Hair follicle dermal papilla cell (primary cell): ENCODE measurements at places on chromosomes 5 and 9. TPM values are rescaled to one million over a fixed set of nuclear protein-coding genes. Genes with fewer than 3 reads are reported as not detected.

HTR1A gene
- not detected in 2 replicates for total RNA-seq

PAPPA gene
- 165 and 230 TPM in 2 replicates for total RNA-seq

SCGB3A2 gene
- not detected in 2 replicates for total RNA-seq

PLAC8L1 gene
- not detected in 2 replicates for total RNA-seq

PDE6A gene
- total RNA-seq, result not detected in 2 replicates

CCNI2 gene
- not detected in 2 replicates for total RNA-seq

ATG10 gene
- total RNA-seq, result 4.7 and 5.5 TPM in 2 replicates

CCDC171 gene
- 2.4 and 3.9 TPM in 2 replicates for total RNA-seq

PAEP gene
- not detected in 2 replicates for total RNA-seq

RMRP gene
- 68,660 and 79,842 TPM in 2 replicates for total RNA-seq

RGS7BP gene
- total RNA-seq, result under 0.01 TPM in 1 of 2 replicates, not detected in the other

ARL14EPL gene
- 0.32 TPM in 1 of 2 replicates, not detected in the other for total RNA-seq

PCDHB13 gene
- 1.2 and 1.3 TPM in 2 replicates for total RNA-seq

SLCO6A1 gene
- total RNA-seq, result not detected in 2 replicates

CCDC180 gene
- 3.6 and 5.7 TPM in 2 replicates for total RNA-seq

SV2C gene
- total RNA-seq, result not detected in 2 replicates

GADD45G gene
- total RNA-seq, result 0.61 and 0.81 TPM in 2 replicates

PGGT1B gene
- 13.1 and 21.1 TPM in 2 replicates for total RNA-seq

GRIA1 gene
- 12.3 and 33.9 TPM in 2 replicates for total RNA-seq

IFNK gene
- not detected in 2 replicates for total RNA-seq

PTGES gene
- total RNA-seq, result 29.9 and 40.4 TPM in 2 replicates

GNA14 gene
- total RNA-seq, result 0.97 and 3.4 TPM in 2 replicates

SLC1A1 gene
- 5.4 and 8.3 TPM in 2 replicates for total RNA-seq

ZNF346 gene
- total RNA-seq, result 17.5 and 25.8 TPM in 2 replicates

RANBP17 gene
- total RNA-seq, result 1.1 and 3.0 TPM in 2 replicates

TSSK1B gene
- total RNA-seq, result 0.36 and 0.49 TPM in 2 replicates

WWC1 gene
- 2.6 and 3.6 TPM in 2 replicates for total RNA-seq

TRIM36 gene
- total RNA-seq, result 0.61 and 0.65 TPM in 2 replicates

LRRC19 gene
- not detected in 2 replicates for total RNA-seq

CENPH gene
- 2.8 and 4.9 TPM in 2 replicates for total RNA-seq

FLT4 gene
- total RNA-seq, result 0.16 TPM in 1 of 2 replicates, not detected in the other

SPATA31D4 gene
- total RNA-seq, result not detected in 2 replicates

OR1J2 gene
- total RNA-seq, result 0.24 and 0.32 TPM in 2 replicates

TAF11L10 gene
- total RNA-seq, result not detected in 2 replicates

MYORG gene
- 0.97 and 1.1 TPM in 2 replicates for total RNA-seq

CER1 gene
- total RNA-seq, result not detected in 2 replicates

SLC28A3 gene
- 0.49 TPM in 2 replicates for total RNA-seq

CCNJL gene
- total RNA-seq, result under 0.01 and 1.1 TPM in 2 replicates

TLR4 gene
- total RNA-seq, result 2.1 and 3.2 TPM in 2 replicates

LHX3 gene
- not detected in 2 replicates for total RNA-seq

DDX41 gene
- 52.9 and 63.6 TPM in 2 replicates for total RNA-seq

SPINK4 gene
- not detected in 2 replicates for total RNA-seq

UCK1 gene
- 23.2 and 29.9 TPM in 2 replicates for total RNA-seq

GZMA gene
- not detected in 2 replicates for total RNA-seq

PDCD1LG2 gene
- 20.1 and 21.5 TPM in 2 replicates for total RNA-seq

CDK9 gene
- 53.1 and 57.9 TPM in 2 replicates for total RNA-seq

FGF1 gene
- 6.0 and 11.5 TPM in 2 replicates for total RNA-seq

SHC3 gene
- total RNA-seq, result 7.8 and 25.3 TPM in 2 replicates

PCDHGA9 gene
- total RNA-seq, result 7.1 and 7.3 TPM in 2 replicates

IER5L gene
- 60.8 and 76.7 TPM in 2 replicates for total RNA-seq
